ENCODE measurements at places on chromosomes 1 and 21.

DNA sequence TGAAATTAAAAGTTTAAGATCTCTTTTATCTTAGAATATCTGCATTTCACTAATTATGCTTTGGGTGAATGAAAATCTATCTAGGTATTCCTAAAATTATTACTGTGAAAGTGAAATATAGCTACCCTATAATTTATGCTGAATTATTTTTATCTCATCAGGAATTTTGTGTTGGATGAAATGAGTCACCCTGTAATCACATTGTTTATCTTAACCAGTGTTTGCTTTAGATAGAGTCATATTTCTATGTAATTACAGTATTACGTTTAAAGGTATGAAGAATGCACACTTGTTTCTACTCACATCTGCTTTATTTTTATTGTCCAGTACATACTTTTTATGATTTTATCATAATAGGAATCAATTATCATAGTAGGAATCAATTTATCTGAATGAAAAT is 249.2 kb downstream of the NCAM2 start:
- DNase-seq: no peak

GRCh38 chr1:64744492-64745180 is at the start of gene RAVER2:
Gene RAVER2 (plus strand): TSS chr1:64745075. CDS start chr1:64745173, 98 bp downstream.
- DNase-seq: peak; percentile 74

- DNase-seq: no peak
These were observed 1017.0 kb upstream of the TMPRSS15 start for GRCh38 chr21:19420565-19420964.

DNA sequence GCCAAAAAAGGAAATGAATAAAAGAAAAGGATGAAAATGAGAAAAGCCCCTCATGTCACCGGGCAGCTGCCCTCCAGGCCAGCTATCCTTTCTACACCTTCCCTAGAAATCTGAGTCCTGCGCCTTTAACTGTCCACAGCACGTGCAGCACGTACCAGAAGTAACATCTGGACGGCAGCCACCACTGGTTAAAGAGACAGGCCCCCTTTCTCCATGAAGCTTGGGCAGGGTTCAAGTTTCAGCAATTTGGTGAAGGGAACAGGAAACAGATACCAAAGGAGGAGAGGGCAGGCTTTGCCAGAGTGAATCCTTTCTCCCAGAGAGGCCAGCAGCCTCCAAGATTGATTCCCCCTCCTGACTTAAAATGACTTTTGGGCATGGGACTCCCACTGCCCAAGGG is 3.6 kb upstream of the KIAA2013 start:
- DNase-seq: peak; percentile 80

DNA sequence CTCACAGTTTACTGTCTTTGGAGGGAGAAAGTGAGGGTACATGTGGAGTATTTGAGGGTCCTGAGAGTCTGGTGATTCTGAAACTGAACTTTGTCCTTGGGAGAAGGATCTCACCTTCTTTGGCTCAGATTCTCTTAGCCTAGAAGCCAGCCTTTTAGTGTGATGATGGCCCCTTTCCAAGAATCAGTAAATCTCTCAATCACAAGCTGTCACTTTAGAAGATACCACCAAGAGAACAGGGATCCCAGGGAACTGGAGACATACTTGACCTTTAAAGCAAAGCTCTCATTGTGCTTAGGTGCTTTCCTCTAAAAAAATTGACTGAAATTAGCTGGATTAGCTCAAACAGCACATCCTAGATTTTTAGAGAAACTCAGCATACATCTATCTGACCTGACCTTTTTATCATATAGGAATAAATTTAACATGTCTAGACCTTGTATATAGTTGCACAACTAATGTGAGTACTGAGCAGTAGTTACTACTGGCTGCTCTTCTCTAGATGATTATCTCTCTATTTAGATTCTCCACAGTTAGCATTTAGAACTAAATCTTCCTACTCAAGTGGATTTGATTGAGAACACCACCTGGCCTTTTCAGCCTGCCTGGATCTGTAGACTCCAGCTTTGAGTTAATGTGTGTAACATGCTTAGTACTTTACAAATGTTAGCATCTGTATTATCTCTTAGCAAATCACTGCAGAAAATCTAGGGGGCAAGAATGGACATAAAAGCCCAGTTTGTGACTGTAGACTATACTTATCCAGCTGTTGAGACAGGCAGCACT is 157.7 kb downstream of the MAST2 start:
- no peak for DNase-seq

- DNase-seq: no peak
These were observed 68.6 kb downstream of the ZC3H11B start for GRCh38 chr1:219544163-219544846.

DNA sequence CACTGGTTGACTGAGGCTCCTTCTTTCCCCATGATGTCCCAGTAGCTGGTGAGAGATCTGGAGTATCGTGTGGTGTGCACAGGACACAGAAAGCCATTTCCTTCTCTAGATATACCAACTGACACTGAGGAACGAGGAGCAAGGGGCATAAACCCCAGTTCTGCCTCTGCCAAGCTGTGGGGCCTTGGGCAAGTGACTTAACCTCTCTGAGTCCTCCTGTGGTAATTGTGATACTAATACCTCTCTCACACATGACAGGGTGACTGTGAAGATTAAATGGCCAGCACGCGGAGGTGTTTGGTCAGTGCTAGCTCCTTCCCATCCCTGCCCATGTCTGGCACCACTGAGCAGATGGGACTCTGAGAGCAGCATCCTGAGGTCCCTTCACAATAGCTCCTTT is 26.3 kb upstream of the TCEA3 start:
- no peak for DNase-seq

GRCh38 chr1:919271-919872 is 4.4 kb upstream of the SAMD11 start:
- DNase-seq: no peak

DNA sequence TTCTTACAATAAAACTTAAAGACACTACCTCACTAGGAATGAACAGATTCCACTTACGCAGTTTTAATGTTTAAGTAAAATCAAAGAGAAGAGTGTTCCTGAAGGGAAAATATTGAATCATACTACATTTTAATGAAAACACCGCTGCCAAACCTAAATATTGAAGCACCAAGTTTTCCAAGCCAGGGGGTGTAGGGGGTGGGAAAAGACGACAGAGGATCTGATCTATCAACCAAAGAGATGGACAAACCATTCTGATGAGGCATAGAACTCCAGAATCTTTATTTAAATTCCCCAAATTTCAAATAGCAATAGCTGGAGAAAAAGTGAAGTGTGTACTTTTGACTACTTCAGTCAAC is 1.2 kb downstream of the ELK4 start:
- no peak for DNase-seq

- DNase-seq: no peak
These were observed at the start of gene RPTN for GRCh38 chr1:152159144-152159543. Gene RPTN (minus strand): TSS chr1:152159228. CDS start chr1:152157889, 1,339 bp downstream.

GRCh38 chr1:204151552-204152309 is at the start of gene ETNK2:
Gene ETNK2 (minus strand): TSS chr1:204152044. CDS start chr1:204151852, 192 bp downstream.
- no peak for DNase-seq

DNA sequence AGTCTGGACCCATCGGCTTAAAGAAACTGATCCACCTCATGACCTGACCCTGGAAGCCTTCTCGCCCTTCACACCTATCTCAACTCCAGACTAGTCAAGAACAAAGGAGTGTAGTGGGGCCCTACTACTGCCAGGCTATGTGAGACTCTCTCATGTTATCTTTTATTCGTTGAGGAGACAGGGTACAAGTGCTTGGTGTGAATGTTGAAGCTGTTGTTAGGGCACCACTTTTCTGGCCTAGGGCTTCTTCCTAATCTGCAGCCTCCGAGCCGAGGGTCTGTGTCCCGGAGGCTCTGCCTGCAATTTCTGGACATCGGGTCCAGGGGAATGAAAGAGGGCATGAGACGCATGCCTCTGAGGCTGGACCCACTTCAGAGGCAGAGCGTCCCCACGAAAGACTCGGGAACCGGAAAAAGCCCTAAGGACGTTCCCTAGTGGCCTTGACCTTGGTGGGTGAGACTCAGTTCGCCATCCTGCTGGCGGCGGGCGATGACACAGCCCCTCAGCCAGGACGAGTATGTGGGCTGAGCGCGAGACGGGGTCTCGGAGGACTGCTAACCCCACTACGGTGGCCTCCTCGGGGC is 671 bp downstream of the DNAJC11 start:
- DNase-seq: no peak

DNA sequence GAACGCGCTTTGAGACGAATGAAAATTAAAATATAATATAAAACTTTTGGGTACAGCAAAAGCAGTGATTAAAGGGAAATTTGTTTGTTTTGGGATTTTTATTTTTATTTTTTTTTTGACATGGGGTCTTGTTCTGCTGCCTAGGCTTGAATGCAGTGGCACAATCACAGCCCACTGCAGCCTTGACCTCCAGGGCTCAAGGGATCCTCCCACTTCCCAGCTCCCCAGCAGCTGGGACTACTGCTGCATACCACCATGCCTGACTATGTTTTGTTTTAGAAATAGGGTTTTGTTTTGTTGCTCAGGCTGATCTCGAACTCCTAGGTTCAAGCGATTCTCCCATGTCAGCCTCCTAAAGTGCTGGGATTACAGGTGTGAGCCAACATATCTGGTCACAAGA is 30.3 kb downstream of the USP24 start:
- DNase-seq: no peak

- DNase-seq: no peak
These were observed 4.1 kb downstream of the PDC start for GRCh38 chr1:186456729-186457255.

- no peak for DNase-seq
These were observed 95.2 kb downstream of the KCNJ15 start for GRCh38 chr21:38351961-38352521.

GRCh38 chr1:232830661-232831060 is 25.4 kb downstream of the MAP10 start:
- no peak for DNase-seq

DNA sequence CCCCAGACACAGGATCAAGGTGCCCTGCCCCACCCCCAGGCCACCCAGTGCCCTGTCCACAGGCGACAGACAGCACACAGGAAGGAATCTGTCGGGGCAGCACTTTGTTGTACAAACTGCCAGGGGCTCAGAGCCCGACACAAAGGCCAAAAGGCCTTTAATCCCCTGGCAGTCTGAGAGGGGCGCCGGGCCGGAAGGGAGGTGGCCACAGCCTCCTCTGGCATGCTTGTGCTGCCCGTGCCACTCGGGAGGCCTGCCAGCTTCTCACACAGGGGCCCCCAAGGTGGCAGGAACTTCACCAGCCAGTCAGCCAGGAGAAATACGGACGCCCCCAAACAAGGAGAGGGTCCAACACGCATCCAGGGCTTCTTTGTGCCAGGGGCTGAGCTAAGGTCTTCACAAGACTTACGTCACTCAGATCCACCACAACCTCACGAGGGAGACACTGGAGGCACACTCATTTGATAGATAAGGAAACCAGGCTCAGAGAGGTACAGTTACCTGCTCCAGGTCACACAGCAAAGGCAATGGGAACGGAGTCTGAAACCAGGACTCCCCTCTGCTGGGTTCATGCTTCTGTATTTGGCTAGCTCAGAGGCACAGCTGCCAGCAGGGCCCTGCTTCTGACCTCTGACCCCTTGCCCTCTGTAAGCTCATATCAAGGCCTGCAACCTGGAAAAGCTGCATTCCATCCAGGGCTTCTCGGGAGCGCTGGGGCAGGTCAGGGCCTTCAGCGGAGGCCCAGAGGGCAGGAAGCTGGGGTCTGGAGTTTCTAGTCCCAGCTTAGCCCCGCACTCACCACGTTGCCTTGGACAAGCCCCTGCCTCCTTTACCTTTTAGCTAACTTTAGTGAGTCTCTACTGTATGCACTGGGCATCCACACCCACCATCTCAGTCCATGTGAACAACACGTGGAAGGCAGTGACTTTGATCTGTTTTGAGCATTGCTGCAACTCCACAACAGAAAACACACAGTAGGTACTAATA is 34.8 kb downstream of the HSPG2 start:
- DNase-seq: peak; percentile 54

DNA sequence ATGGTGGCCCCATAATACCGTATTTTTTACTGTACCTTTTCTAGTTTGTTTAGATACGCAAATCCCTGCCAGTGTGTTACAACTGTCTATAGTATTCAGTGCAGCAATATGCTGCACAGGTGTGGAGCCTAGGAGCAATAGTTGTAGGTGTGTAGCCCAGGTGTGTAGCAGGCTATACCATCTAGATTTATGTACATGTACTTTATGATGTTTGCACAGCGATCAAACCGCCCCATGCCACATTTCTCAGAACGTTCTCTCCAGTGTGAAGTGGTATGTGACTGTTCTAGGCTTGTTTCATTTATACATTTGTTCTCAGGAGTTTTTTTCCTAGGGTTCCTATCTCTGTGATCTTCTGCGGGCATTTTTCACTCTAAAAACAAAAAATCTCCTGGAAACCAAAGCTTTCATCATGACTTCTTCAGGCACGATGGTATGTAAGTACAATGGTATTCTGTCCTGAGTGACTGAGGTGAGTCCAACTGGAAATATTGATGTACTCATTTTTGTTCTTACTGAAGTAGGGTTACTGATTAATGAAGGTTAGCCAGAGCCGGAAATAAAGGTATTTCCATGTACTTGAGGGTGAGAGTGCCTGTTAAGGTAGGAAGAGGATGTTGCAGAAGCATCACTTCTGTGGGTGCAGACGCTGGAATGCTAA is 153.0 kb downstream of the GABPA start:
- no peak for DNase-seq

DNA sequence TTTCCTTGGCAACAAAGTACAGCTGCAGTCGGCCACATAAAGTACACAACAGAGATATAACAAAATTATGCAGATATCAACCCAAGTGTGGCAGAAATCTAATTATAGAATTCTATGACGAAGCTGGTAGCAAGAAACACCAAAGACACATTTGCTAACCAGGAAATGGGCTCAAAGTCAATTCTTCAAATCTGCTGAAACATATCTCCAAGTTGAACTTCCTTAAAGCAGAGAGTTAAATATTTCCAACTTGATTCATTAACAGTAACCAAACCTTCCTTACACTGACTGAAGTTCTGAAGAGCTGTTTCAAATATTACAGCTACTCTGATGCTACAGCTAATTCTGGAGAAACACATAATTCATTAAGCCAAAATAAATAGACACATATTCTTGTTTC is 67.6 kb upstream of the SDC3 start:
- DNase-seq: no peak

- DNase-seq: peak; percentile 21
These were observed 22.1 kb downstream of the GRHL3 start for GRCh38 chr1:24341260-24341659.

GRCh38 chr21:37886120-37886519 is 30.1 kb downstream of the KCNJ6 start:
- DNase-seq: no peak

DNA sequence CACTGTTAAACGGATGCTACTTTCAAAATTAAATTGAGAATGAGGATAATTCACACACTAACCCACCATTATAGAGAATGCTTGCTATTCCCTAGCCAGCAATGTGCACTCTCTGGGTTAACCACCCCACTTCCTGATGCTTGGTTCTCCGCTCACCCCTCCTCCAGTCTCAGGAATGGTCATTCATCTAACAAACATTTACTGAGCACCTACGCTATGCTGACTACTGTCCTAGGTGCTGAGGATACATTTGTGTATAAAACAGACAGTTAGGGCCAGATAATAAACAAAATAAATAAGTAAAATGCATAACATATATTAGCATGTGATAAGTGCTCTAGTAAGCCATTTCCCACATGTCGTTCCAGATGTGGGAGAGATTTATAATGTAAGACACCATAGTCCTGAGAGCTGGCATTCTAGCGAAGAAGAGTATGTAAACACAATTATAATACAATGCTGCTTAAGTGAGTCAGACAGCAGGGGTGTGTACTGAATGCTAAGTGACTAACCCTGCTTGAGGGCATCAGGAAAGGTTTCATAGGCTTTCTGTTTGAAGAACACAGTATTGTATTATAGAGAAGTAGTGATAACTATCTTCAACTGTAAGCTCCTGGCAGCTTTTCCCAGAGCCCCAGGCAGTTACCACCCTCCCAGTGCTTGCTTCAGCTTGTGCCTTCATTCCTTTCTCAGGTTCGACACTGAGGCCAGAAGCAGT is 126.7 kb upstream of the CACHD1 start:
- no peak for DNase-seq

- DNase-seq: no peak
These were observed 15.7 kb upstream of the TMEM51 start for GRCh38 chr1:15137809-15138208.

Data from hematopoietic multipotent progenitor cell treated with erythropoietin and hydrocortisone succinate and interleukin-3 and kit ligand, for 8 days (in vitro differentiated cells).